ENCODE measurements at places on chromosomes 5 and 9. TPM values are rescaled to one million over a fixed set of nuclear protein-coding genes. Genes with fewer than 3 reads are reported as not detected.

GRCh38 chr5:67178085-67178484 is 18.5 kb downstream of the CD180 start:
- no peak for DNase-seq

The ANKDD1B gene
- total RNA-seq: 0.36 TPM

DNA sequence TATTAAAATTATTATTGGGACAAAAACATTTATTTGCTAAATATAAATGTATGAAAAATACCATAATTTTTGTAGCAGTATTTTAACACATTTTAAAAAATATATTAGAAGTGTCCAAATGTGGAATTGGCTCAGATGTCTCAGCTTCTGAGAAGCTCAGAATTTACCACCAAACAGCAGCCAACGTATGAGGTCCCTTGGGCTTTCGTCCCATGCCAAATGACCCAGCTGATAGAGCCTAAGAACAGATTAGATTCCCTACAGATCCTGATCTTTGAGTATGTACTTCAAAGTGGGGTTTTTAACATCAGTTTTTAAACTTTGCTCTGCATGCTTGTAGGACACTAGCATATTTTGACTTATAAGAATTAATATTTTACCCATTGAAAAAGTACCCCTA is 77.3 kb upstream of the RPS23 start:
- DNase-seq: no peak

DNA sequence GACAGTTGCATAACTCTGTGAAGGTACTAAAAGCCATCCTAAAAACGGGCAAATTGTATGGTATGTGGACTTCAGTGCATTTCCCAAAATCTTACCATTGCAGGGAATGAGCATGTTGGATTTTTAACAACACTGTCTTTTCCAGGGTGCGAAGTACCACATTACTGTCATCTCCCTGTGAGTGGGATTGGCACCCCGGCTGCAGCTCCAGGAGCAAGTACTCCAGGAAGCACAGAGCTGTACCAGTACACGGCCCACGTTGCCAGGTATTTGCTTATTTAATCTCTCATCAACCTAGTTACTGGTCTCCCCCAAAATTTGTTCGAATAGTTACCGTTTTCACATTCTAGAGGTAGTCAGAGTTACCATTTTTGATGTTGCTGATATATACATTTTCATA is 22.6 kb upstream of the TJP2 start:
- DNase-seq: no peak
